ENCODE measurements at places on chromosomes 11 and 22. TPM values are rescaled to one million over a fixed set of nuclear protein-coding genes. Genes with fewer than 3 reads are reported as not detected.

GRCh38 chr11:62001450-62002191, 34.2 kb upstream of the FTH1 start:
- DNase-seq: peak; percentile 32

DNA sequence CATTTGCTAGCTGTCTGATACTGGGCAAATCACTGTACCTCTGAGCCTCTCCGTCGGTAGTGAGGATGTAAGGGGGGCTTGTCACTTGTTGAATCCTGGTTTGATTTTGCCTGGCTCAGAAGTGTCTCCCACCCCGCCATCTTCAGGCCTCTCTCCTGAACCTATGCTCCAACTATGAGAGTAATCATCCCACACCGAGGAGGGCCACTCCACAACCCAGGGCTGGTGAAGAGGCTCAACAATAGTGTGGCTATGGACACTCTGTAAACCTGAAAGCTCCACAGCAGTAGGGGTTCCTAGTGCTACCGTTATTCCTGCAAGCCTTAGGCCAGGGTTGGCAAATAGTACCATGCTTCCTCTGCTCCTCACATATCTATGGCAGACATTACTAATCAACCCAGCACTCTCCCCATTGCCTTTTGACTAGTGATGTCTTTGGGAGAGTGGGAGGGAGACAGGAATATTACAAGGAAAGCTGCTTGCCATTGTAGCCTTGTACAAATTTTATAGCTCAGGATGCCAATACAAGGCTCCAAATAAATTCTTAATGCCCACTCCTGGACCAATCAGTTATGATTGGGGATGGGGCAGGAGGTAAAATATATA, 134.0 kb upstream of the TEAD1 start:
- no peak for DNase-seq

DNA sequence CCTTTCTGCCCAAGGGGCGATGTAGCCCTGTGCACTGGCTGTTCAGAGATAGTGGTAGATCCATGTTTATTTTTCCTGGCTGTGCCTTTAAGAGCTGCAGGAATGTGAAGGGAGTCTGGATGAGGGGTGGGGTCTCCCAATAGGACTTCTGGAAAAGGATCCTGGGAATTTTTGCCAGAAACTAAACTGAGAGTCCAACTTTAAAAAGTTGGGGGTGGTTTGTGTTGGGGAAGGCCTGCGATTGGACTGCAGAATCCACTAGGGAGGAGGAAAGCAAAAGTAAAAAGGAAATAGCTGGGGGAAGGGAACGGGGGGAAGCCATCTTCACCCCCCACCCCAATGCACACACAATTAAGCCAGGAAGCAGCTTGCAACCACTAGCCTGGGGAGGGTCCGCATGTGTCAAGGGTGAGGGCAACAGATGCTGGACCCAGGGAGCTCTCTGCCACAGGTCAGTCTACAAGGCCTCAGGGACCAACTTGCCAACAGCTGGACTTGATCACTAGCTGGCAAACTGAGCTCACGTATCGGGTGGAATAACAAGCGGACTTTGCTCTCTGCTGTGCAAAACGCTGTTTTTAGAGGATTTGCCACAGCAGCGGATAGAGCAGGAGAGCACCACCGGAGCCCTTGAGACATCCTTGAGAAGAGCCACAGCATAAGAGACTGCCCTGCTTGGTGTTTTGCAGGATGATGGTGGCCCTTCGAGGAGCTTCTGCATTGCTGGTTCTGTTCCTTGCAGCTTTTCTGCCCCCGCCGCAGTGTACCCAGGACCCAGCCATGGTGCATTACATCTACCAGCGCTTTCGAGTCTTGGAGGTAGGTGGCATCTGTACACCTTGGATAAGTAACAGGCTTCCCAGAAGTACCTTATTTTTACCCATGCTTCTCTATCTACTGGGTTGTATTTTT, at the start of gene OLFML1:
Gene OLFML1 (plus strand): TSS at position 321 of the 912 bp plus-strand sequence. CDS start 370 bp downstream, at position 691.
- DNase-seq: no peak

DNA sequence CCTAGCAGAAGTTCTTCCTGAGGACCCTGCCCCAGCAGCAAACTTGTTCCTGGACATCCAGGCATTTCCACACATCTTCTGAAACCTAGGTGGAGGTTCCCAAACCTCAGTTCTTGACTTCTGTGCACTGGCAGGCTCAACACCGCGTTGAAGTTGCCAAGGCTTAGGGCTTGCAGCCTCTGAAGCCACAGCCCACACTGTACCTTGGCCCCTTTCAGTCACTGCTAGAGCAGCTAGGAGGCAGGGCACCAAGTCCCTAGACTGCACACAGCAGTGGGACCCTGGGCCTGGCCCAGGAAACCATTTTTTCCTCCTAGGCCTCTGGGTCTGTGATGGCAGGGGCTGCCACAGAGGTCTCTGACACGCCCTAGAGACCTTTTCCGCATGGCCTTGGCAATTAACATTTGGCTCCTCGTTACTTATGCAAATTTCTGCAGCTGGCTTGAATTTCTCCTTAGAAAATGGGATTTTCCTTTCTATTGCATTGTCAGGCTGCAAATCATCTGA, 159.0 kb downstream of the SBF2 start:
- no peak for DNase-seq

DNA sequence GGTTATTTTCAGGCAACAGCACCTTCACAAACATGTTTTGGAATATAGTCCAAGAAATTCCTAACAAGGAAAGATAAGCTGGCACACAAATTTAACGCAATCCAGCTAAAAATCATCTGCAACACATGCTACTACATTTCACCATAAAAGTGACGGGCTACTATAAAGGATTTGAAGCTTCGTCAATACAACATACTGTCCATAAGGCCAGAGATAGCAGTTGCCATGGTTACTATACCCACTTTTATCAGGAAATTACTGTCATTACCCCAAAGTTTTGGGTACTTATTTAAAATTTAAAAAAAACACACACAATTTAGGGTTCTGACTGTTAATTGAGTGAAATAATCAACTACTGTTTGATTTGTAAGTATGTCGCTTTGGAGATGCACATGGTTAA, 6.9 kb downstream of the PHF21A start:
- no peak for DNase-seq

GRCh38 chr11:121446752-121447156, 5.4 kb upstream of the SORL1 start:
- peak; percentile 65 for DNase-seq

DNA sequence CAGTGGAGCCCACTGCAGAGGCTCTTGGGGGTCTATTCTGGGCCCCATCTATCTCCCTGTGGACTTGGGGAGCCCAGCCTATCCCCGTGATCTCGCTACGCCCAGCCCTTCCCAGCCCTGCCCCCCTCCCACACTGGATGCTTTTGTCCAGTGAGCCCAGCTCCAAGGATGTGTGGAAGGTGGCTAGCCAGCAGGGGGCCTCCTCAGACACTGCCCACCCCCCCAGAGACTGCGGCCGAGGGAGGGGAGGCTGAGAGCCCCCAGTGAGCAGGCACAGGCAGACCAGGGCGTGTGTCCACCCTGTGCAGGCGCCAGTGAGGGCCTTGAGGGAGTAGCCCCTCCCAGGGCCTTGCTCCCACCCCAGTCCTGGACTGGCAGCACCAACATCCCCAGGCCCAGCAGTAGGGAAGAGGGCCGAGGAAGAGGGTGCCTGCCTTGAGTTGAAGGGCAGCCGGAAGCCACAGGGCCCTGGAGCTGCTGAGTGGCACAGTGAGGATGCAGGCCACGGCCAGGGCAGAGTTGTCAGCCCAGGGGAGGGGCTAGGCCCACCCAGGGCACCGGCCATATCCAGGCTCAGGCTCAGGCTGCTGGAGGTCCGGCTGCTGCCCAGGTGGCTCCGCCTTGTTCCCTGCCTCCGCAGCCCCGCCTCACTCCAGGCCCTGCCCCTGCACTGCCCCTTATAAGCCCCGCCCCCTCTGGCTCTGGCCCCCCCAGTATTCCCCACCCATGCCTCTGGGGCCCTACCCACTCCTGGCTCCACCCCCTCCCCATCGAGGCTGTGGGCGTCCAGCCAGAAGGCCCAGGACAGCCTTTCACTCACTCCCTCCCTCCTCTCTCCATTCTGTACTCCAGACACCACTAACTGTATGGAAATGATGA, 28.0 kb downstream of the MOB2 start:
- DNase-seq: peak; percentile 95

DNA sequence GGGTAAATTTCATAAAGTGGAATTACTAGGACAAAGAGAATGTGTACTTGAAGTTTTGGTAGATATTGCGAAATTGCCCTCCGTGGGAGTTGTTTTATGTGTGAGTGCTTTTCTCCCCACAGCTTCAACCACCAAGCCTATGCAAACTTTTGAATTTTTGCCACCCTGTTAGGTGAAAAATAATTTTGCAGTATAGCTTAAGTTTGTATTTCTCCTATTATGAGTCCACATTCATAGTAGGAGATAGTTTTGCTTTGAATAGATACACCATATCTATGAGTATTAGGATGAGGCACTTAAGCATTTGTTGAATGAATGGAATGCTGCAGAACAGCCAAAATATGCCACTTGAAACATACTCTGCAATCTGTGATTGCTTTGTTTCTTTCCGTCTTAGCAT, 43.6 kb downstream of the UVRAG start:
- no peak for DNase-seq

GRCh38 chr11:121119440-121119839, 18.4 kb downstream of the TECTA start:
- no peak for DNase-seq

DNA sequence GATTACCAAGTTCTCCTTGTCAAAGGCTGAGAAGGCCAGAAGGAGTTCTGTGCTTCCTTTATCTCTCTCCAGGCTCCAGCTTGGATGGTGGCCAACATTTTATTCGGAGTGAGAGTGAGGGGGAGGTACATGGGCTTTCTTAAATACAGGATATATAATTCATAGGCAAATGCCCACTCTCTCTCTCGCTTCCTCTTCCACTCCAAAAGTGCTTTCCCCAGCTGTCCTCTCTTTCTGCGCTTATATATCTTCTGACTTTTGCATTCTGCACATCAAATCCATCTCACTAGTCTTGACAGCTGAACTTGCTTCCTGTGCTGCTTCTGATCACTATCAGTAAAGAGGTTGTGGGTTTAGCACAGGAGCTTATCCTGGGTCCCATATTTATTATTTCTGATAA, 125.4 kb upstream of the ARHGAP20 start:
- DNase-seq: no peak

GRCh38 chr22:23137905-23138561, 3.8 kb downstream of the RSPH14 start:
- no peak for DNase-seq

DNA sequence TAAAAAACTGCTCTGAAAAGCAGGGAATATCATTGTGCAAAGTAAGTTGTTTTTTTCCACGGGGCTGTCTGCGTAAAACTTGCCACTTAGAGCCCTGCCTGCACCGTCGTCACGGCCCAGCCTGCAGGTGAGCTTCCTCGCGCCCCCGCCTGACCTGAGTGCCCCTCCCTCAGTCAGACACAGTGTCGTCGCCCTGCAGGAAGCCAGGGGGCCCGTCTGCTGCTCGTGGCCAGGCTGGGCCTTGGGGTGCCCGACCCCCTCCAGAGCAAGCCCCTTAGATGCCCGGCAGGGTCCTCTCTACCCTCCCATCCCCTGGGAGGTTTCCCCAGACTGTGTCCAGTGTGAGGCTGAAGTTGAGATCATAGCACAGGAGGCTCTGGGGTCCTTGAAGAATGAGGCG, 31.6 kb downstream of the SBF1 start:
- DNase-seq: no peak

- no peak for DNase-seq
Observed at GRCh38 chr11:10349281-10349665, 44.4 kb downstream of the ADM start.

- DNase-seq: no peak
Observed at GRCh38 chr11:13207270-13207664, 70.3 kb upstream of the BMAL1 start.

GRCh38 chr11:69032833-69033232, 15.9 kb upstream of the TPCN2 start:
- DNase-seq: no peak

GRCh38 chr11:66068923-66069714, 953 bp upstream of the PACS1 start:
- DNase-seq: no peak

DNA sequence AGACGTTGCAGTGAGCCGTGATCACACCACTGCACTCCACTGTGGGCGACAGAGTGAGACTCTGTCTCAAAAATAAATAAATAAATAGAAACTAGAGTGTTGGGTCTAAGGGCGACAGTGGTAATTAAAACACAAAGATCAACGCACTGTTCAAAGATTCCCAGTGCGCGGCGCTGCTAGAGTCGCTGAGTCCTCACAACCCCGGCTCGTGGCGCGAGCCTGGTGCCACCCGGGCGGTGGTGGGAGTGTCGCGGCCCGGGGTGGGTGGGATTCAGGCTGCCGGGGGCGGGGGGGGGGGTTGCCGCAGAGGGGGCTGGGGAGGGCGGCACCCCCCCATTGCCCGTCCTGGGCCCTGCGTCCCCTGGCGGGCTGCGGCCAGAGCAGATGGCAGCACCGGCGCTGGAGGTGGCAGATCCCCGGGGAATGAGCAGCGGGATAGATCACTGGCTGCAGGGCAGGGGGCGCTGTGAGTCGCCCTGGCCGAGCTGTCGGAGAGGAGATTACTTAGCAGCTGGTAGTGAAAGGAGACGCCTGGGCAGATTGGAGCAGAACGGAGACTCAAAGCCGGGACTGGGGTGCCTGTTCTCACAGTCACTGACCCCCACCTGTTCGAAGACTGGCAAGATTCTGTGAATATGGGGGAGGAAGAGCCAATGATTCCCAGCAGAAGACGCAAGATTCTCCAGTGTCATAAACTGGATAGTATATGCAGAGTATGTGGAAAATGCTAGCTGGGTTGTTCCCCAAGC, 30.2 kb upstream of the APOBEC3A start:
- DNase-seq: peak; percentile 91

DNA sequence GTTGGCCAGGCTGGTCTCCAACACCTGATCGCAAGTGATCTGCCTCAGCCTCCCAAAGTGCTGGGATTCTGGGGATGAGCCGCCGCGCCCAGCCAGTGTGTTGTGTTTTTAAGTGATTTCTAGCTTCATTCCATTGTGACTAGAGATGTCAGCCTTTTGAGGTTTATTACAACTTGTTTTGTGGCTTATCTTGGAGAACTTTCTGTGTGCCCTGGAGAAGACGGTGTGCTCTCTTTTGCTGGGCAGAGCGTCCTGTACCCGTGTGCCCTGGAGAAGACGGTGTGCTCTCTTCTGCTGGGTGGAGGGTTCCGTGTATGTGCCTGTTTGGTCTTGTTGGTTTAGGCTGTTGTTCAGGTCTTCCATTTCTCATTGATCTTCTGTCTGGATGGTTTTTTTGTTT, 12.5 kb downstream of the SELENOO start:
- DNase-seq: no peak

DNA sequence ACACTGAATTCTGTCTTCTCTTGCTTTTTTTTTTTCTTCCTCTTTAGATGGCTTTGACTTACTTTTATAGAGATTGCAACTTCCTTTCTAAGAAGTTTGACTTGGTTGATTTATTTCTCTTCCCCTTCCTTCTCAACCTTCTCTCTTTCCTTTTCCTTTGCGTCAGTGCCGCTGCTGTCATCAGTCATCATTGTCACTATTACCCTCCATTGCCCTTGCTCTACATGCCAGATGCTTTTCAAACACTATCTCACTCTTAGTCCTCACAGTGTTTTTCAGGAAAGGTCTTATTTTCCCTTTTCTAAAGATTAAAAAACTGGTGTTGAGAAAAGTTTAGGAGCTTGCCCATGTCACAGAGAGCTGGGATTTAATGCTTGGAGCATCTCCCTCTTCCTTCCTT, 74.7 kb upstream of the C11orf87 start:
- no peak for DNase-seq

The SEPTIN5 gene
- 28.4 TPM for total RNA-seq

The ANGPTL5 gene
- not detected for total RNA-seq

The ADAMTS15 gene
- 1.1 TPM for total RNA-seq

The BRSK2 gene
- 23.6 TPM for total RNA-seq

The NUDT8 gene
- total RNA-seq: 8.1 TPM

The KRTAP5-11 gene
- total RNA-seq: 0.92 TPM

The KCNJ1 gene
- 0.07 TPM for total RNA-seq

The ARHGAP42 gene
- total RNA-seq: 23.1 TPM

The APOC3 gene
- not detected for total RNA-seq
